ENCODE measurements at places on chromosomes 12 and 14.

GRCh38 chr14:78446807-78447206, 276.6 kb downstream of the NRXN3 start:
- DNase-seq, result no peak

DNA sequence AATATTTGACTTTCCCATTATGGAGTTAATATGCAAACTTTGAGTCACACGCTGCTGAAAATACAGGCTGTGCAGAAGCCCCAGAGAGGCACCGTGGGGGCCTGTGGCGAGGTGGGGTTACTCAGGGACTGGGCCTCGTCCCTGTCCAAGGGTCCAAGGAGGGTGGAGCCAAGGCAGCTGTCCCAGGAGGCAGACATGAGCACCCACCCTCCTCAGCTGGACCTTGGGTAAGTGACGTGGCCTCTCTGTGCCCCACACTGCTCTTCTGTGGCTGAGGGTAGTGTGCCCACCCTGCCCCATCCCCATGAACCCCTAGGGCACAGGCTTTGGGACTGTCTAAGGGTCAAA, 39.4 kb downstream of the FAM222A start:
- DNase-seq, result no peak

DNA sequence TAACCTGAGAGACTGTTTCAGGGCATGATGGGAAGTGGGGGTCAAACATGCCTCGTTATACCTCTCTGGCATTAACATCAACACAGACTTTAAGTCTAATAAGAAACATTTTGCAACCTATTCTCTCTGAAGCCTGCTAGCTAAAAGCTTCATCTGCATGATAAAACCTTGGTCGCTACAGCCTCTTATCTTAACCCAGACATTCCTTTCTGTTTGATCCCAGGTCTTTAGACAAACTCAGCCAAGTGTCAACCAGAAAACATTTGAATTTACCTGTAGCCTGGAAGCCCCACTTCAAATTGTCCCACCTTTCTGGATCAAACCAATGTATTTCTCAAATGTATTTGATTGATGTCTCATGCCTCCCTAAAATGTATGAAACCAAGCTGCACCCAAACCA, 9.1 kb downstream of the PPP2R3C start:
- no peak for DNase-seq

DNA sequence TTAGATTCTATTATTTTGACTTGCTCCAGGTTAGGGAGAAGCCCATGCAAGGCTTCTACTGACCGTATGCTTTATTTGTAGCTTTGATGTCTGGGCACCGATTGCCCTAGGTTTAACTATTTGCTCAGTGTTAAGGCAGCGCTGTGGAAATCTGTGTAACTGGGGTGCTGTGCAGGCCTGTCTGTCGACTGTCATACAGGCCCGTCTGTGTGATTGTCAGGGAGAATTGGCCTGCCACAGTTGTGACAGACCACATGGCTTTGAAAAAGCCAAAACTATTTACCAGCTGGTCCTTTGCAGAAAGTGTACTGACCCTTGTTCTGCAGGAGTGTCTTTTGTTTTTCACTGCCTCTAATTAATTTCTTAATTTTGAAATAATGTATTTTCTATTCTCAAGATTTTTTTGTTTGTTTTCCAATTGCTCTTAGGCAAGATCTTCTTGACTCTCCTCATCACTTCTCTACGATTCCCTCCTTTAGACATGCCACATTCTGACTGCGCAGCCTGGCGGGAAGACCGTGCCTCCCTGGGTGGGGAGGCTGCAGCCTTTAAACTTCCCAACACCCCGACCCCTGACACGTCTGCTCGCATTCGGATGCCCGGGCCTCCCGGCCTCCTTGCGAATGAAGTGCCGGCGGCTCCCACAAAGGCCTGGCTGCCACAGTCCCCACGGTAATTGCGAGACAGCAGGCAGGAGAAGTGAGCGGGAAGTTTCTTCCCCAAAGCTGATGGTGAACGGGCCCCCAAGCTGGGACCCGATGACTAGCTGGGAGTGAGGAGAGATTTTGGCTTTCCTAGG, 99.0 kb upstream of the EVL start:
- DNase-seq, result no peak

- DNase-seq, result peak; percentile 14
These were observed at the start of gene RHOJ for GRCh38 chr14:63204407-63205043. RHOJ (plus strand) TSS chr14:63204443; CDS start chr14:63204870, 427 bp downstream.

DNA sequence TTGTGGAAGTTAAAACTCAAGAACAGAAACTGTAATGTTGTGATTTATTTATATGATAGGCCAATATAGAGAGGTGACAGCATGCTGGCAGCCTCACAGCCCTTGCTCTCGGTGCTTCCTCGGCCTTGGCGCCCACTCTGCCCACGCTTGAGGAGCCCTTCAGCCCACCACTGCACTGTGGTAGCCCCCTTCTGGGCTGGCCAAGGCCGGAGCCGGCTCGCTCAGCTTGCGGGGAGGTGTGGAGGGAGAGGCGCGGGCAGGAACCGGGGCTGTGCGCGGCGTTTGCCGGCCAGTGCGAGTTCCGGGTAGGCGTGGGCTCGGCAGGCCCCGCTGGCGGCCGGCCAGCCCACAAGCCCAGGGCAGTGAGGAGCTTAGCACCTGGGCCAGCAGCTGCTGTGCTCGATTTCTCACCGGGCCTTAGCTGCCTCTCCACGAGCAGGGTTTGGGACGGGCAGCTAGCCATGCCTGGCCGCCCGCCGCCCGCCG, 65.8 kb upstream of the SLC8A3 start:
- peak; percentile 9 for DNase-seq

DNA sequence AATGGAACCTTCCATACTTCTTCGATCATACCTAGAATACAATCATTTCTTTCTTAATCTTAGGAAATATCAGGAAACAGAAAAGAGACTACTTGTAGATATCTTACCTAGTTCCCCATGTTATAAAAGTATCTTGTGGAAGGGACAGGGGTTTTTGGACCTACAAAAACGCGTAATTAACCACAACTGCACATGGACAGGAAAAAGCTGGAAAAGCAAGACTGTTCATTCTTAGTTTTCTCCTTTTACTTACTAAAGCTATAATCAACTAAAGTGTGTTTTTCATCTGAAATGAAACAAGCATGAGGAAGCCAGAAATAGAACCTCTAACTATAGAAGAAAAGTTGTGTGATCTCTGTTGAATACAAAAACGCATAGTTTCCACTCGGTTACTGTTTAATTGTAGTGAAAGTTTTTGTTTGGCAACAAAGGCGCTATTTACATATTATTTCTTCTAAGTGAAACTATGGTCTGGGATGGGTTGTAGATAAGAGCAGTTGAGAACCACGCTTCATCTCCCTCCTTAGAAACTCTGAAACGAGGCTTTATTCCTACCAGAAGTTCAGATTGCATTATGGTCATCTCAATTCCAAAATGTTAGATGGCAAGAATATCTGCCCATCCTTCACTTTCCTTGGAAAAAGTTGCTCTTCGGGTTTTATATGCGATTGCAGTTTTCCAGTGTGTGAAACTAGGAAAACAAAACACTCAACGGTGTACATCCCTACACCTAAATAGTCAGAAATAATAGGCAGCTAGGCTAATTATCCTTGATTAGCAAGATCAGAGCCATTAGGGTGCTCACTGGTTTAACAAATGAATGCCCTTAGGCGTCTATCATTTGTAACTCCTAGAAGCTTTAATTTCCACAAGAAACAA, 1.1 kb downstream of the BCAT1 start:
- peak; percentile 32 for DNase-seq

DNA sequence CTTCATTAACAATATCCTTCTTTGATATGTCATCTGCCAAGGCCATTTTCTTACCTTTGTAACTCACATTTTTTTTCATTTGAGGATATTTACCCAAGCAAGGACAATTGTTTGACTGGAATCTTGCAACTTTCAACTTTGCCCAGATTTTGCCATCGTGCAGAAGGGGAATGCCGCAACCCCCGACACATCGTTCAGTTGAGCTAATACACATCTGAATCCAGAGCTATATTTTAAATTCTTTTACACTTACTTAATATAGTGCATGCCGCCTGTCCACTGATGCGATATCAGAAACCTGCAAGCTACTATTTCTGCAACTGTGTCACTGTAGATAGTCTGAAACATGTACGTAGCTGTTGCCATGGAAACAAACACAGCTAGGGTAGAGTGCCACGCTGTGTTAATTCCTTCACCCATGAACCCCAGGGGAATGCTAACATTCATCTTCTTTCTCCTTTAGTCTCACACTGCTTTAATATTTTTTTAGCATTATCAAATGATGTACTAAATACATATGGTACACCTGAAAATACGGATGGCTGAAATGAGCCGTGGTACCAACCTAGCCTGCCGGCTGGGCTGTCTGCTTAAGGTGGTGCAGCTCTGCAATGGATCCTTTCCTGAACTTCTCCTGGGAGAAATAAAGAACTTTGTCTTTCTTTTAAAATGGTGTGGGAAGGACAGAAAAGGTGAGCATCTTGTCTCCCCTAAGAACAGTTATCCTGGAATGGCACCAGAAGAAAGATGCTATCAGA, 77.0 kb upstream of the FOXN3 start:
- DNase-seq, result no peak

DNA sequence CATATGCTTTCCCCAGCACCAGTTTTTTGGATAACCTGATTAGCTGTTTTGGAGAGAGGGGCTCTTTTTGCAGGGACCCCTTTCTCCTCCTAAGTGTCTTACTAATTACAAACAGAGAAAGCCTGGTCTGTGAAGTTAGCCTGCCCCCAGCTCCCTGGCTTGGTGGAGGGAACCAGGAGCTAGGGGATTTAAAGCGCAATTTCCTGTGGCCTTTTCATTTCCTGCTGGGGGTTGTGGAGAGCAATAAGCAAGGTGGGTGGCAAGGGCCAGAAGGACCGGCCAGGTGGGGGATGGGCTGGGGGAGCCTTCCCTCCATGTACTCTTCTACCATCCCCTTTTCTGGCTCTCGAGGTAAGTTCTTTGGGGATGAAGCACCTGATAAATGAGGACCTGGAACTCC, 4.1 kb upstream of the CISTR start:
- no peak for DNase-seq

GRCh38 chr12:18849080-18849479, 111.2 kb downstream of the CAPZA3 start:
- DNase-seq, result peak; percentile 56

DNA sequence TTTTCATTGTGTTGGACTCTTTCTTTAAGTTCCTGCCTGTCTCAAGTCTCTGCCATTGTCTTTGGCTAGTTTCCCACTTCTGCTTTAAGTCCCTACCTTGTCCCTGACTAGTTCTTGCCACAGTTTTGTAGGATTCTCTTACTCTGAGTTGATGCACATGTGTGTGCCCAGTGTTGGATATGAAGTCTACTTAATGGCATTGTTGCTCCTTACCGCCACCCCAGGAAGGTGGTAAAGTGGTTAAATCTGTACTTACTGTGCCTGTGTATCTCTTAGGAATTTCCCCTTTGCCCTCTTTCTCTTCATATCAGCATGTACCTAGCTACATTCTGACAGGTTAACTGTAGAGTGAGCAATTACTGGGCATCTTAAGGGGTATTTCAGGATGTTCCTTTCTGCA, 227.1 kb downstream of the NUBPL start:
- no peak for DNase-seq

DNA sequence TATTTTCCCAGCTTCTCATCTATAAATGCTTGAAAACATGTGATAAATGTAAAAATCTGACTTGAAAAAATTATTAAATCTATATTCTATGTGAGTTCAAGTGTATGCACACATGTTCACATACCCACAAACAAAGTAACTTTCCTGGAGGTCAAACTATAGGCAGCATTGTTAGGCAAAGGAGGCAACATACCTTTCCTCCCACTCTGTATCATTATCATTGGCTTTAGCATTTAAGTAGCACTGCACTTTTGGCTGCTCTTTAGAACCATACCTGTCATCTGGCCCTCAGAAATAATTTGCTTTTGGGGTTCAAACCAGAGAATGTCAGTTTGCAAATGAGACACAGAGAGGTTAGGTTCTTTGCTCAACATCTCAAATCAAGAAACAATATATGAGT, 102.4 kb upstream of the CCDC196 start:
- no peak for DNase-seq

DNA sequence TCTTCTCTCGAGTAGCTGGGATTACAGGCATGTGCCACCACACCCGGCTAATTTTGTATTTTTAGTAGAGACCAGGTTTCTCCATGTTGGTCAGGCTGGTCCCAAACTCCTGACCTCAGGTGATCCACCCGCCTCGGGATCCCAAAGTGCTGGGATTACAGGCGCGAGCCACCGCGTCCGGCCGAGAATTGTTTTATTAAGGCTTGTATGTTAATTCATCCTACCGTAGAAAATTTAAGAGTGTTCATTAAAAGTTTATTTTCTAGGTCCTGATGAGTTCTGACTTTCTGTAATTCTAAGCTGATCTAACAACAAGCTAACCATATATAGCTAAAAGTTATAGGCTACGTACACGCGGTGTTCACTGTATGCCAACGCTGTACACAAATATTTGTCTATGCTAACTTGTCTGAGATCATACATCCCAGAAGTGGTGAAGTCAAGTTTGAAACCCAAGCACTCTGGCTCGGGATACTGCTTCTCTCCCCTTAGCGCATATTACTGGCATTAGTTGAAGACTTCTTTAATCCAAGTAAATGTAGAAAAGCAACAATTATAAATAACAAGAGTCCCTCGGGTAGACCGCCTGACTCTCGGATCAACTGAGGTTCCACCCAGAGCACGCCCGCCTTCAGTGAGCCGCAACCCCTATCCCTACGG, 570 bp upstream of the MRPS35 start:
- DNase-seq, result peak; percentile 56

GRCh38 chr14:29868000-29868399, 59.6 kb downstream of the PRKD1 start:
- no peak for DNase-seq

GRCh38 chr12:125351788-125352187, 286.6 kb downstream of the AACS start:
- no peak for DNase-seq

- no peak for DNase-seq
These were observed 76.9 kb downstream of the LIN52 start for GRCh38 chr14:74161526-74162158.

DNA sequence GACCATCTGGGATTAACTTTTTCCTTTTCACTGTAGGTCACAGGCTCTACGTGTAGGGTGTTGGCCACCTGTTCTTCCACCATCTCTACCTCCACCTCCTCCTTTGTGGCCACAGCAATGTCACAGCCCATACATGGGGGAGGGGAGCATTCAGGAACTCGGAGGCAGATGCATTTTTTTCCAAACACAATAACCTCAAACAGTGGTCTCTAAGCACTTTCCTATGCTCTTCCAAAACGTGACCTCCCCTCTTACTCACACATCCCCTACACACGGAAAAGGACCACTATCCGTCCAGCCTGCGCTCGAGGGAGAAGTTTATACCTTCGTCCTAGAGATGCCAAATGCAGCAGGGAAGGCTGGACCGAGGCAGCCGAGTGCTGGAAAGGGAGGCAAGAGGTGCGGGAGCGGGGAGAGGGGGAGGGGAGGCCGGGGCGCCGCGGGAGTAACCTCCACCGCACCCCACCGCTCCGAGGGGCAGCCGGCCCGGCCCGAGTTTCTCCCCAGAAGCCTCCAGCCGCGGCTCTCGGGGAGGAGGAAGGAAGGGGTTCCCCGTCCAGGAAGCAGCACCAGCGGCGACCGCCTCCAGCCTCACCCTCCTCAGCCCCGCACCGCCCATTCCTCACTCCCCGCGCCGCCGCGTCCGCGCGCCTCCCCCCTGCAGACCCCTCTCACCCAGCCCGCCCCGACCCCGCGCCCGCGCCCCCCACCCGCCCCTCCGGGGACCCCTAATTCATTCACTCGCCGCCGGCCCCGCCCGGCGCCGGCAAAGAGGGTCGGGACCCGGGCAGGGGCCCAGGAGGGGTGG, 594 bp downstream of the KRAS start:
- DNase-seq, result peak; percentile 45

- no peak for DNase-seq
These were observed 82.1 kb downstream of the APAF1 start for GRCh38 chr12:98727196-98727595.

GRCh38 chr14:58082011-58082410, 70.0 kb downstream of the ARMH4 start:
- DNase-seq, result peak; percentile 40

- DNase-seq, result peak; percentile 98
These were observed 134.0 kb downstream of the SRGAP1 start for GRCh38 chr12:63978519-63978918.

All from ELR (cell line).